ENCODE measurements at places on chromosomes 6 and 20.

DNA sequence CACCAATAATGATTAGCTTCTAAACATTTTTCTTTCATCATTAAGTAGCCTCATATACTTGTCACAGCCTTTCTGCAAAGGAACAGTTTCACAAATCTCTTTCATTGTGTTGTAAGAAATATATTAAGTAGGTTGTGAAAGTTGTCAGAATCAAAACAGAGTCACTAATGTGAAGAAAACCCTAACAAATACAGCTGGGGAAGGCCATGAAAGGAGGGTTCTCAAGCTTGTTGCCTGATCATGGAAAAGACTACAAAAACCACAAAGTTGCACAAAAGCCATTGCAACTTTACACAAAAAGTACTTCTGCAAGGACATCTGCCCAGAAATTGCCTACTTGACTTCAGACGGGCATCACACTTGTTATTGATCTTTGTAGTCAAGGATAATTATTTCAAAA, 216.1 kb downstream of the ALDH8A1 start:
- no peak for DNase-seq

- DNase-seq, result no peak
Measured at GRCh38 chr6:111626441-111626840, 20.8 kb upstream of the TRAF3IP2 start.

DNA sequence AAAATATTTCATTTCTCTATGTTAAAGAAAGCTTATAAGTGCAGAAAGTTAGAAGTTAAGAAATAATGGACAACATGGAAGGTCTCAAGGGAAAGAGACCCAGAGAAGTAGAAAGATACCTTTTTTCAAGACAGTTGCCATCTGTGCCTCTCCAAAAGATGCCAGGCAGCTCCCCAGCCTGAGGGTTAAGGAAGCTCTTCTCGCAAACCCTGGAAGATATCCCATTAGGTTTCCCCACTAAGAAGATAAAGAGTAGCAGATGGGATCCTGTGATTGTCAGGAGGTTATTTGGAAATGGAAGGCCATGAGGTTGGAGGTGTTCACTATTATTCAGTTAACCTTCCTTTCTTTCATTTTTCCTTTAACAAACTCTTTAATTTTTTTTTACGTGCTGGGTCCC, 110.1 kb upstream of the SIM1 start:
- no peak for DNase-seq

GRCh38 chr6:144090384-144090783, 5.0 kb downstream of the SF3B5 start:
- DNase-seq, result no peak

- no peak for DNase-seq
Measured at GRCh38 chr6:13535306-13535705, 39.1 kb upstream of the SIRT5 start.

GRCh38 chr6:164749221-164750064, 560.0 kb downstream of the C6orf118 start:
- no peak for DNase-seq

Measured in stimulated activated CD4-positive, alpha-beta T cell treated with anti-CD3 and anti-CD28 coated beads, Interleukin-15, amount 100 ng/mL, for 1 hour (primary cell).